ENCODE measurements at places on chromosomes 7 and 10.

- no peaks in the 10 kb centered on the region for H3K36me3 ChIP-seq
- peak overlapping the region; percentile 18 for H3K4me3 ChIP-seq
- no peaks in the 10 kb centered on the region for H3K27me3 ChIP-seq
- no peak overlapping the region for H3K27ac ChIP-seq
Observed at GRCh38 chr10:679556-679955, 9.9 kb downstream of the DIP2C start.

- H3K4me1 ChIP-seq: no peaks in the 10 kb centered on the region
- H3K36me3 ChIP-seq: no peaks in the 10 kb centered on the region
- no peak overlapping the region for H3K27ac ChIP-seq
- DNase-seq: no peak
- no peaks in the 10 kb centered on the region for H3K27me3 ChIP-seq
- no peak overlapping the region for H3K4me3 ChIP-seq
Observed at GRCh38 chr7:121774563-121774962, 98.4 kb upstream of the PTPRZ1 start.

DNA sequence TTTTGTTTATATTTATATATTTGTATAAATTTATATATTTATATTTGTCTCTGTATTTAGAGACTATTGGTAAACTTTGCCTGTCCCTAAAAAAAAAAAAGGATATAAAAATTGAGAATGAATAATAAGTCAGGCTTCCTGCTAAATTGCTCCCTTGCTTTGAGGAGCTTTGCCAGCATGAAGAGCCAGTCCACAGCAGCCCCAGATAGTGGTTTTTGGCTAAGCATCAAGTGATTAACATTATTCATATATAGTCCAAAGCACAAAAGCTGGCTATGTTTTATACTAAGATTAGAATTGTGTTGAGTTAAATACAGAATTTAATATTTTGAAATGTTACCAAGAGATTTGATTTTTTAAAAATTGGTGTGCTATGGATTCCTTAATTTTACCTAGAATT lies 264.9 kb upstream of the FERD3L start:
- H3K4me3 ChIP-seq: no peak overlapping the region
- no peaks in the 10 kb centered on the region for H3K36me3 ChIP-seq
- no peaks in the 10 kb centered on the region for H3K27me3 ChIP-seq
- no peak for DNase-seq
- no peak overlapping the region for H3K27ac ChIP-seq

- no peaks in the 10 kb centered on the region for H3K27me3 ChIP-seq
- no peaks in the 10 kb centered on the region for H3K36me3 ChIP-seq
- no peaks in the 10 kb centered on the region for H3K4me1 ChIP-seq
- H3K4me3 ChIP-seq: no peak overlapping the region
- no peak for DNase-seq
Observed at GRCh38 chr10:67005981-67006380, 80.1 kb downstream of the LRRTM3 start.

DNA sequence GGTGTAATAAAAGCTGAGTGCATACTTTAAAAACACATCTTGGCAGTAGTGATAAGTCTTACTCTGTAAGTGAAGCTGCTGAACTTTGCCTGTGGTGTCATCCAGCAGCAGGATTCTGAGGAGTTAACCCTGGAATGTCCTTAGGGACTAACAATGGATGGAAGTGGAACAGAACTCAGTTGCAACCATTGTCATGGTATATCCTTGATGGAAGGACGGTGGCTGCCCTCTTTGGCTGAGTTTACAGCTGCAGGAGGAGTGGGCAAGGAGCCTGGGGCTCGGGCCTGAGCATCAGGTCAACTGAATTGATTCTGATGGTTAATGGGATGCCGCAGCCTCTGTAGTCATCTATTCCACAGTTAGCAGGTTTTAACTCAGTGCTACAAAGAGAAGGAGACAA lies 56.2 kb downstream of the MRC1 start:
- no peak overlapping the region for H3K4me3 ChIP-seq
- no peaks in the 10 kb centered on the region for H3K36me3 ChIP-seq
- H3K27me3 ChIP-seq: no peaks in the 10 kb centered on the region
- no peaks in the 10 kb centered on the region for H3K4me1 ChIP-seq

DNA sequence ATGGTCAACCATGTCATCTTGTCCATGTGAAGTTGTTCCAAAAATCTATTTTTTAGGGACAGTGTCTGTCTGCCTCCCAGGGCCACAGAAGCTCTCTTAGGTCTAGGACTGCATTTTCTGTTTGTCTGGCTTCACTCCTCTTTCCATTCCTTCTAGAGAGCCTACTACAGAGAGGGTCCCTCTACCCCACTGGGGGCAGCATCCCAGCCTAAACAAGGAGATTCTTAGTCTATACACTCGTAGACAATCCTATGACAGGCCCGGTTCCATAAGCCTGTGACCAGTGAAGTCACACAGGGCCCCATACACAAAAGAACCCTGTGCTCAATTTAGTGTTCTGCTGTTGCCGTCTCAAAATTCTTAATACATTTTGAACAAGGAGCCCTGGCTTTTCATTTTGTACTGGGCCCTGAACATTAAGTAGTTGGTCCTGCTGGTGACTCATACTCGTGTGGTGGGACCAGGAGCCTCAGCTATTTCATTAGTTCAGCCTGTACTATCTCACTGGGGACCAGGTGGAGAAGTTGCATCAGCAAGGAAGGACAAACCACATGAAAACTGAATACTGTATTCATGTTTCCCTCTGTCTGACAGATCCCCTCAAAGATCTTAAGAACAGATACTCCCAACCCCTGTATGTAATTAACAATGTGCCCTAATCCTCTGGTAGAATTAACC lies 23.5 kb upstream of the FAM180A start:
- no peak overlapping the region for H3K4me3 ChIP-seq
- H3K4me1 ChIP-seq: peaks cover 29% of the 10 kb centered on the region
- no peaks in the 10 kb centered on the region for H3K36me3 ChIP-seq
- no peak for DNase-seq
- H3K27ac ChIP-seq: peak overlapping the region; percentile 88

- H3K27me3 ChIP-seq: no peaks in the 10 kb centered on the region
- no peak overlapping the region for H3K4me3 ChIP-seq
Observed at GRCh38 chr7:36658335-36659171, 65.7 kb downstream of the AOAH start.

DNA sequence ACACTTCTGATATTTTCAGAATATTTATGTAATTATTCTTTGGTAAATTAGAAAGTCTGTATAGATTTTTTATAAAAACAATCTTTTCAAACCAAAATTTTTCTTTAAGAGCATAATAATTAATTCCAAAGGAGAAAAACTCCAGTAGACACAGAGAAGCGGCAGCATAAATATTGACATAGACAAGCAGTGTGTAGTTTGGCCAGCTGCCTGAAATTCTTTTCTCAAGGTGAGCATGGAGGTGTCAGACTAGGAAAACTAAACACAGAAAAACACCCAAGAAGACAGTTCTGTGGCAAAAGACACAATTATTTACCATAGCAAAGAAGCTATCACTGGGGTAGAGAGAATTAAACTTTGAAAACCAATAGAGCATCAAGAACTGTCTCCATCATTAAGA lies 82.4 kb downstream of the KLF6 start:
- H3K27ac ChIP-seq: no peak overlapping the region
- no peaks in the 10 kb centered on the region for H3K36me3 ChIP-seq
- H3K4me1 ChIP-seq: peaks cover 9% of the 10 kb centered on the region
- no peak overlapping the region for H3K4me3 ChIP-seq
- DNase-seq: no peak
- no peaks in the 10 kb centered on the region for H3K27me3 ChIP-seq

- no peaks in the 10 kb centered on the region for H3K4me1 ChIP-seq
- no peak overlapping the region for H3K4me3 ChIP-seq
- no peaks in the 10 kb centered on the region for H3K27me3 ChIP-seq
- H3K36me3 ChIP-seq: no peaks in the 10 kb centered on the region
- no peak overlapping the region for H3K27ac ChIP-seq
- DNase-seq: no peak
Observed at GRCh38 chr7:53446170-53446569, 410.7 kb downstream of the POM121L12 start.

- H3K36me3 ChIP-seq: no peaks in the 10 kb centered on the region
- H3K27me3 ChIP-seq: no peaks in the 10 kb centered on the region
- DNase-seq: no peak
- no peak overlapping the region for H3K4me3 ChIP-seq
Observed at GRCh38 chr10:89342206-89342958, 14.6 kb downstream of the IFIT3 start.

GRCh38 chr7:140200061-140200989 lies 23.5 kb upstream of the KDM7A start:
- no peaks in the 10 kb centered on the region for H3K4me1 ChIP-seq
- peak; percentile 79 for DNase-seq
- no peak overlapping the region for H3K4me3 ChIP-seq
- no peak overlapping the region for H3K27ac ChIP-seq
- H3K36me3 ChIP-seq: no peaks in the 10 kb centered on the region

GRCh38 chr10:122495406-122496340 lies 34.3 kb downstream of the HTRA1 start:
- H3K36me3 ChIP-seq: peaks cover 16% of the 10 kb centered on the region
- H3K27me3 ChIP-seq: no peaks in the 10 kb centered on the region
- no peak for DNase-seq

- H3K4me3 ChIP-seq: no peak overlapping the region
- peaks cover 31% of the 10 kb centered on the region for H3K27me3 ChIP-seq
- peak; percentile 38 for DNase-seq
- H3K4me1 ChIP-seq: peaks cover 9% of the 10 kb centered on the region
- H3K36me3 ChIP-seq: no peaks in the 10 kb centered on the region
Observed at GRCh38 chr7:98613601-98614425, 3.3 kb upstream of the NPTX2 start.

DNA sequence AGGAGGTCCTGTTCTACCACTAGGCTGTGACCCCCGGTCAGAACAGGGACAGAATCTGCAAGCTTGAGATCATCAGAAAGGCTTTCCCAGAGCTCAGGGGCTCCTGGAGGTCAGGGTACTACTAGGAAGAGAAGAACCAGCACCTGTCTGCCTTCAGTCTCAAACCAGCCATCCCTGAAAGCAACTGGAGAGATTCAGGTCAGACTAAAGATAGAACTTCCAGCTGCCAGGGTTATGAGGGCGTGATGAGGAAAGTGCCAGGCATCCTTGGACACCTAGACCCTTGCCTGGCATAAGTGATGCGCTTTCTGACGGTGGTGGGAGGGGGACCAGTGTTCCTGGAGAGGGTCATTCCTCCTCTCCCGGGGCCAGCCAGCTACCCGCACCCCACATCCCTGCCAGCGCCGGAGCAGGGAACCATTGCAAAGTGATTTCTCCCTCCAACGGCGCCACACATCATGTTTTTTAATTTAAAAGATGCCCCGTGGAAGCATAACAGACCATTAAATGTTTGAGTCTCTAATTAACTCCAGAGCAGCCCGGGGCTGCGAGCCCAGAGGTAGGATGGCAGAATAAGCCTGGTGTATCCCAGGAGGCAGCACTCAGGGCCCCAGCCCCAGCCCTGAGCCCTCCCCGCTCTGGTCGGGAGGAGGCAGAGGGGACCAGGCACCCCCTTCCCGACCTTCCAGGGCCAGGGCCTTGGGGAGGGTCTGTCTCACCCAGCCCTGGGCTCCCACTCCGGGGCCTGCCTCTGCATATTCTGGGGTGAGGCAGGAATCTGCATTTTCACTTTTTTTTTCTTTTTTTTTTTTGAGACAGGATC lies 64.0 kb downstream of the ELFN1 start:
- no peak overlapping the region for H3K27ac ChIP-seq
- H3K4me3 ChIP-seq: no peak overlapping the region
- no peak for DNase-seq

GRCh38 chr7:132897093-132897687 lies 184.7 kb downstream of the CHCHD3 start:
- H3K27ac ChIP-seq: no peak overlapping the region
- peaks cover 3% of the 10 kb centered on the region for H3K36me3 ChIP-seq
- H3K4me1 ChIP-seq: peaks cover 4% of the 10 kb centered on the region
- H3K27me3 ChIP-seq: no peaks in the 10 kb centered on the region

- H3K27ac ChIP-seq: no peak overlapping the region
- H3K4me1 ChIP-seq: peaks cover 9% of the 10 kb centered on the region
- DNase-seq: peak; percentile 19
- H3K27me3 ChIP-seq: no peaks in the 10 kb centered on the region
- no peak overlapping the region for H3K4me3 ChIP-seq
Observed at GRCh38 chr7:151851782-151852181, 25.1 kb downstream of the PRKAG2 start.

- no peak overlapping the region for H3K4me3 ChIP-seq
- no peak overlapping the region for H3K27ac ChIP-seq
- no peaks in the 10 kb centered on the region for H3K4me1 ChIP-seq
- no peak for DNase-seq
- H3K36me3 ChIP-seq: peaks cover 4% of the 10 kb centered on the region
Observed at GRCh38 chr10:112461029-112461887, 14.2 kb downstream of the VTI1A start.

- no peak overlapping the region for H3K4me3 ChIP-seq
- H3K27me3 ChIP-seq: no peaks in the 10 kb centered on the region
- DNase-seq: no peak
- H3K36me3 ChIP-seq: peaks cover 36% of the 10 kb centered on the region
Observed at GRCh38 chr10:125843603-125844329, 20.4 kb downstream of the BCCIP start.

GRCh38 chr7:120994512-120995410 lies 6.2 kb downstream of the CPED1 start:
- H3K4me1 ChIP-seq: no peaks in the 10 kb centered on the region
- H3K36me3 ChIP-seq: no peaks in the 10 kb centered on the region
- no peak overlapping the region for H3K27ac ChIP-seq
- no peaks in the 10 kb centered on the region for H3K27me3 ChIP-seq

DNA sequence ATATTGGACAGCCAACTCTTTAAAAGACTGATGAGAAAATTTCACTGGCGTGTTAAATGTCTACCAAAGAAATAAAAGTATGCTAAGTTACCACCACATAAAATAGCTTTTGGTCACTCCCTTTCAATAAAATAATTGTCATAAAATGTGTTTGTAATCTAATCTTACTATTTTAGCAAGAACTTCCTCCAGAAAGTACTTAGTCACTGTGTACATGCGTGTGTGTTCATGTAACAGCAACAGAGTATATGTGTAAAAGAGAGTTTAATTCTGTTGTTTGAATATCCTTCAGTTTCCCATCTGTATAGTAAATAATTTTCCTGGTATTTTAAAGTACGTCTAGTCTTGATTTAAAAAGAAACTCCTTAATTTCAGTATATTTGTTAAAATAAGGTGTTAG lies 35.0 kb upstream of the WASL start:
- no peaks in the 10 kb centered on the region for H3K27me3 ChIP-seq
- no peak overlapping the region for H3K27ac ChIP-seq
- H3K4me1 ChIP-seq: no peaks in the 10 kb centered on the region
- H3K4me3 ChIP-seq: no peak overlapping the region
- no peak for DNase-seq

DNA sequence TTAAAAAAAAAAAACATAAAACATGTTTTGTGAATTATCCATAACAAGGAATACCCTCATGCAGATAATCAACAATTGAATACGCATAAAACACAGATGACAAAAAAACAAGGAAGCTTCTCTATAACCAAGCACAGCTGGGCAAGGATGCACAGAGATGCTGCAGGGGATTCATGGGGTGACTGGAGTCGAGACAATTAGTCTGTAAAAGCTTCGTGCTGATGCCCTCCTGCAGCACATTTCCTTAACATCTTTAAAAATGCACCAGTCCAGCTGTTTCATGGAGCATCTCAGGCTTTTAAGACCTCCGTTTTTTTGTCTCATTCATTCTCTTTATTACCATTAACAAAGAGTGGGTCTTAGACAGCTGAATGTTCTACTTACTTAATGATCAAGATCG lies 794.0 kb upstream of the C7orf33 start:
- no peaks in the 10 kb centered on the region for H3K27me3 ChIP-seq
- H3K27ac ChIP-seq: no peak overlapping the region
- DNase-seq: no peak
